Heart left ventricle (tissue), 16 donors: ENCODE measurements at places on chromosomes 11 and 22. TPM values are rescaled to one million over a fixed set of nuclear protein-coding genes. Genes with fewer than 3 reads are reported as not detected.

GRCh38 chr11:94332814-94333213, 28.4 kb downstream of the IZUMO1R start:
- H3K4me3 ChIP-seq = no peak overlapping the region
- no peaks in the 10 kb centered on the region for H3K36me3 ChIP-seq
- no peak for DNase-seq
- H3K4me1 ChIP-seq = no peaks in the 10 kb centered on the region

GRCh38 chr22:32830473-32830872, 29.0 kb downstream of the TIMP3 start:
- peaks cover 75% of the 10 kb centered on the region for H3K4me1 ChIP-seq
- peak overlapping the region; percentile 75 for H3K27ac ChIP-seq
- no peak overlapping the region for H3K4me3 ChIP-seq
- DNase-seq = peak; percentile 68

DNA sequence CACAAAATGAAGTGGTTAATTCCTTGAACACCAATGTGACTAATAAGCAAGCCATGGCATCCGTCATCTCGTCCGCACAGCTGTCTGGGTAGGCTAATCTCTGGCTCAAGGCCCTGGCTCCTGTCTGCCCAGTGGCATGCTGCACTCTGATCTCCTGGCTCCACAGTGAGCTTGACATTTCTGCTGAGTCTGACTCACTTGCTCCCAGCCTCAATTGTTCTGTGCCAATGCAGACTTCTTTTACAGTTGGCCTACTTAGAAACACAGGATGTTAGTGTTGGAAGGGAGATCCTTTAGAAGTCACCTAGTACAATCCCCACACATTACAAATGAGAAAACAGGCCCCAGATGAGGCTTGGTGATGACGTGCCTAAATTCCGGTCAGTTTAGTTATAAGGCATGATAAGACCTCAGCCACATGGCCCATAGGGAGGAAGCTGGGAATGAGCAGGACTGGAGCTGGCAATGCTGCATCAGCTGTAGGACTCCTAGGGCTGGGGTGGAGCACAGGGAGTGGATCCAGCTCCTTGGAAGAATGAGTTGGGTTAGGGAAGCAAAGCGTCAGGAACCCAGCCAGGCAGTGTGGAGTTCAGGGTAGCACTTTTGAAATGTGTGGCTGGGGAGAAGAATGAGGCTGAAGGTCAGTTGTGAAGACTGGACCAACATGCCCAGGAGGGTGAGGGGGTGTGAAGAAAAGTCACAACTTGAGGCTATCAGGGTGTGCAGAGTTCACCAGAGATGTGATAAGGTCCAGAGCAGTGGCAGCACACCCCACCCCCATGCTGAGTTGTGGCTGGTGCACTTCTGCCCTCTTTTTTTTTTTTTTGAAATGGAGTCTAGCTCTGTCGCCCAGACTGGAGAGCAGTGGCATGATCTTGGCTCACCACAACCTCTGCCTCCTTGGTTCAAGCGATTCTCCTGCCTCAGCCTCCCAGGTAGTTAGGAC, 70.2 kb upstream of the EED start:
- H3K27me3 ChIP-seq = no peaks in the 10 kb centered on the region
- peaks cover 78% of the 10 kb centered on the region for H3K4me1 ChIP-seq
- H3K27ac ChIP-seq = peak overlapping the region; percentile 84
- DNase-seq = peak; percentile 86
- H3K36me3 ChIP-seq = no peaks in the 10 kb centered on the region

- H3K27ac ChIP-seq = no peak overlapping the region
- no peaks in the 10 kb centered on the region for H3K36me3 ChIP-seq
- H3K27me3 ChIP-seq = no peaks in the 10 kb centered on the region
- H3K4me3 ChIP-seq = no peak overlapping the region
These were observed 13.5 kb upstream of the LRP5 start for GRCh38 chr11:68298659-68299516.

Gene DBX1
- not detected for polyA plus RNA-seq
